Activated T-cell treated with anti-CD3 and anti-CD28 coated beads, Interleukin-2, amount 50 U/mL, for 1 hour (primary cell): ENCODE measurements at places on chromosomes 12 and 14.

- DNase-seq: no peak
These were observed 74.3 kb downstream of the IGF1 start for GRCh38 chr12:102406033-102406584.

GRCh38 chr12:79993106-79993862 is 58.4 kb upstream of the PPP1R12A start:
- DNase-seq: no peak

GRCh38 chr12:132675757-132676432 is 11.2 kb downstream of the POLE start:
- no peak for DNase-seq

DNA sequence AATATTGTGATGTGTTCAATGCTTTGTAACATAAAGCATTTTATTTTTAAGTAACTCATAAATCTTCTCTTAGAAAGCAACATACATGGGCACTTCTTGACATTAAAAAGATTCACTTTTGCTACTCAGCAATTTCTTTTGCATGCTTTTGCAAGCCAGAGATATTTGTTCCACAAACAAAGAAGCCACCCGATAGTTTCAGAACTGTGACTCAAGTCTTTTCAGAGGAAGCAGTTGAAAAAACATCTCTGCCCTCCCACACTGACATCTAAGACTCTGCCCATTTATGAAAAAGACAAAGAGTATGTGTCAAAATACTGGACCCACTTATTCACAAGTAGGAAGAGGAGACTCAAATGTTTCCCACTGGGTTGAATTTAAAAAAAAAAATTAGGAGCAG is 7.5 kb downstream of the APPL2 start:
- no peak for DNase-seq

GRCh38 chr12:15752785-15753184 is 36.4 kb downstream of the EPS8 start:
- no peak for DNase-seq

DNA sequence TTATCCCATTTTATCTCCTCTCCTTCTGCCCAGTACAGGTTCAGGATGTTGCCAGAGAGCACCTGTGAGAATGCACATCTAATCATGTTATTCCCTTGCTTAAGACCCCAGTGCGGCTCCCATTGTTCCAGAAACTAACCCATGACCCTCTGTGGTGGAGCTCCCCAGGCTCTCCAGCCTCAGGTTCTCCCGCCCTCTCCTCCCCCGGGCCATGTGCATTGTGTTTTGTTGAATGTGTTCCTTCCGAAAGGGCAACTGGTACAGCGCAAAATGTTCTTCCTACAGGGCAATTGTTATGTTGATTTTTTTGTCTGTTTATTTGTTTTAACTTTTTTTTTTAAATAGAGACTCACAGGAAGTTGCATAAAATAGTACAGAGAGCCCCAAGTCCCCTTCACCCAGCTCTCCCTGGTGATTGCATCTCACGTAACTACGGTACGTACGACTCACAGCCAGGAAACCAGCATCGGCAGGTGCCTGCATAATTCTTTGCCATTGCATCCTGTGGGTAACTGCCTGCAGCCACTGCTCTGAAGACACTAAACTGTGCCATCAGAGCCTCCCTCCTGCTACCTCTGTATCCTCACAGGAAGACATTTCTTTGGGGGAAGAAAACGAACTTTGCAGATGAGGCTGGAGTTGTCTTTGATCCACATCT is 31.2 kb downstream of the TMEM132C start:
- no peak for DNase-seq

DNA sequence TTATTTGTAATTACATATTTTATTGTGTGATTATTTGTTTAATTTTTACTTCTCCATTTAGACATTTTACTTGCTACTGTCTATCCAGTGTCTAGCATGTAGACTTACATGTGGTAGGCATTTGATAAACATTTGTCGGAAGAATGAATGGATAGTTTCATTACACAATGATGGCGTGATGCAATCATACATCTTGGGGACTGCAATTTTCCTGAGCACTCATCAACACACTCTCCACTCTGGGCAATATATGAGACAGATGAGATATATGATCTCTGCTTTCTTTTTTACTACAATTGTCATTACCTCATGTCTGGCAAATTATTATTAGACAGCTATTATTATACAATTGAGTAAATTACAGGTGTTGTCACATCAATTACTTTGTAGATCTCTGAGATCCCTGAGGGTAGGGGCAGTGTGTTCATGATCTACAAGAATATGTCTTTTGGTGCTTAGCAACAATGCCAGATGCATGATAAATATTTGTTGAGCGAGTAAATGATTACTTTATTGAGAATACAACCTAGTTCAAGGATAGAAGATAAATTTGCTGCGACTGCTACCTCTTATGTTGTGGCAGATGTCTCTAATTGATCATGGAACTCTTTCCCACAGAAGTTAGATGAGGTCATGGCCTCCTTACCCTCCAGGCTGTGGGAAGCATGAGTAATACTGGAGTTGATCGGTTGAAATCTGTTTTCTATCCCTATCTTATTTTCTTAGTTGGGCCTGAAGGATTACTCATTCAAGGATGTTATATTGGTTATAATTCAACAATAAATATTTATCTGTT is 416.0 kb downstream of the LRIG3 start:
- no peak for DNase-seq
